ENCODE measurements at places on chromosomes 6 and 20.

GRCh38 chr6:124546601-124547000 is 415.6 kb upstream of the RNF217 start:
- DNase-seq = no peak

- no peak for DNase-seq
These were observed 23.7 kb downstream of the BRPF3 start for GRCh38 chr6:36220226-36220625.

DNA sequence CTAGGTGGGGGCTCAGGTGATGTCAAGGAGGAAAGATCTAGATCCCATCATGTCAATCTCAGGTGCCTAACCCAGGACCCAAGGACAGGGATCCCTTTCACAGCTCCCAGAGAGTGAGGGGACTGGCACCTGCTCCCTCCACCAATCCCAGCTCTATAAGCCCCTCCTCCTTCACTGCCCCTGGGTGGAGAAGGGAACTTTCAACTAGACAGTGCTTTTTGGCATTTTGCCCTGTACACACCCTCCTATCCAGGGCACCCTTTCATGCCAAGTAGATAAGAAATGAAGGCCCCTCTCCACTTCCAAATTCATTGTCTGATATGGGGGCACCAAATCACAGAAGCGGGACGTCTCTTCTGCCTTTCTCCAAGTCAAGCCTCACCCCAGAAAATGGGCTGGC is 61.6 kb downstream of the MDGA1 start:
- DNase-seq = no peak

DNA sequence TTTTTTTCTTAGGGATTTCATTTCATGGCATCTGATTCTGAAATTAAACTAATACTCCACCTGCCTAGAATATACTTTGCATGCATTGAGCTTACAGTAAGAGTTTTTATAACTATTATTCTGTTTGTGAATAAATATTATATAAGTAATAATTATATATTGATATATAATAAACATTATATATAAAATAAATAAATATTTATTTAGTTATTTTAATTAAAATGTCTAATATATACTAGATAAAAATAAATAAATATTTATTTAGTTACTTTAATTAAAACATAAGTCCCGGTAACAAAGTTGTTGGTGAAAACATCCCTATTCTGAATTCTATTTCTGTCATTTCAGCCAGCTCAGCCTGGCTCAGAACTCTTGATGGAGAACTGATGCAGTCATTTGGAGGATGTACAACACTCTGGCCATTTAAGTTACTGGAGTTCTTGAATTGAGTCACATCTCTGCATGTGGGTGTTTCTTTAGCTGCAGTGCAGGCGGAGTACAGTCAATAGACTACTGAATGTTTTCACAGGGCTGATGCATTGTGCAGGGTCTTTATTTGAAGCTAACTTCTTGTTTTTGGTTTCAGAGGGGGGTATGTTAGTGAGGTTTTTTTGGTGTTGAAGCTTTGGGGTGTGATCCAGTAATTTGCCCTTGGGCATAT is 508.9 kb upstream of the ADGRB3 start:
- no peak for DNase-seq

DNA sequence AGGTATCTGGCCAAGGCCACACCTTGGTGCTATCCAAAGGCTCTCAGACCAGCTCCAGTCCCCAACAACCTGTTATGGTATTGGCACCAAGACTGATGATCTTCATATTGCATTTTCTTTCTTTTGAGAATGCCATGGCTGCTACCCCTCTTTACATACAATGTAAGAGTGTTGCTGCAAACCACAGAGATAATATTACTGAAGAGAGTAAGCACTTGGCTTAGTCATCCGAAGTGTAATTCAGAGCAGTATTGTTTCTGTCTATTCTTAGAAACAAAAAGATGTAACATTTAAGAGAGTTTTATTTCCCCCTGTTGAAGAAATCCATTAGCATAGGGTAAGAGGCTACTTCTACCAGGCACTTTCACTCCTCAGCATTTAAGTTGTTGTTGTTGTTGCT is 212.5 kb downstream of the C6orf118 start:
- DNase-seq = no peak

DNA sequence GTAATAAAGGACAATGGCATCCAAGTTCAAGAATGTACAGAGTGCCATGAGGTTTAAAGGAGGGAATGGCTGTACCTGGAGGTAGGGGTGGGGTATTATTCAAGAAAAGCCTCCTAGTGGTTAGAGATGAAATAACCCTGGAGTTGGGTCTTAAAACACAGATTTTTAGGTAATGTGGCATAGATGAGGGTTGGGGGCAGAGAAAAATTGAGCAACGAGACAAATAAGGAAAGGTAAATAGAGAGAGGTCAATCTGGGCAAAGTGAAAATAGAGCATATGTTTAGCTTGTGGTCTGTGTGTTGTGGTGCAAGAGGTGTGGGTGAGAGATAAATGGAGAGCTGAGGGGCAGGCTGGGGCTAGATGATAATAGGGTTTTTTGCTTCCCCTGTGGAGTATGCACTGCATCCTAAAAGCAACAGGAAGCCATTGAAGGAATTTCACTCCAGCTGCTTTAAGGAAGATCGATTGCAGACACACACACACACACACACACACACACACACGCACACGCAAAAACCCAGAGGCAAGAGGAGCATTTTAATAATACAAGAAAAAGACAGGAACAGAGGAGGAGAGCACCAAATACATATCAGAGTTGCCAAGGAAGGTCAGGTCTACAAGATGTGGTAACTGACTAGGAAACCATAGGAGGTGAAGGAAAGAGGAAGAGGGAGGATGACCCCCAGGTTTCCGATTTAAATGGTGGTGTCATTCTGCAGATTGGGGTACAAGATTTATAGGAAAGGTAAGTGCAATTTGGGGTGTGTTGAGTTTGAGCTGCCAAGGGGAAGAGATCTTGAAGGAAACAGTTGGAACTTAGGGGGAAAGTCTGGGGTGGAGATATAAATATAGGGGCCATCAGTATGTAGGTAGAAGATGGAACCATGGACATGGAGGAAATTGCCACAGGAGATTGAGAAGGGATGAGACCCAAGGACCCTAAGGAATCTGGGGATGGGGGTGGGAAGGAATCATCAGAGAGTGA is 31.3 kb upstream of the ADGRF1 start:
- no peak for DNase-seq

- DNase-seq = no peak
These were observed 7.2 kb downstream of the MYLIP start for GRCh38 chr6:16136091-16136490.

GRCh38 chr6:86969573-86969972 is 32.2 kb downstream of the HTR1E start:
- no peak for DNase-seq

DNA sequence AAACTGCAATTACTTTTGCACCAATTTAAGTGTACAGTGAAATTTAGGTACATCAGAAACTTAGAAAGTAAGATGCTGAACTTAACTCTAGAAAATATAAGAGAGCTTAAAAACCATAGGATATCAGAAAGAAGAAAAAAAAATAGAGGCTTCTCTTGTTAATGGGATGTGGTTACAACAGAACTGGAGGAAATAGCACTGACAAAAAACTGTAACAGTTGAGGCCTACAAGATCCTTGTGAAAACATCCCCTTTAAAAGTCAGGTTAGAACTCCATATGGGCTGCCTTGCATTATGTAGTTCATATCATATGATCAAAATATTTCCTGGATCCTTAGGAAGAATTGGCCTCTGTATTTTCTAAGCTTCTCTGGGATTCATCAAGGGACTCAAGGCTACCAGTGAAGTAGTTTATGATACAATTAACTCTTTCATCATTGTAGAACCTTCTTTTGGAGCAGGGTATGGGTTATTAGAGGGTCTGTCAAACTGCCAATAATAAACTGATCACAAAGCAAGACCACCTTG is 24.8 kb downstream of the MTCL3 start:
- no peak for DNase-seq

GRCh38 chr6:140670021-140670420 is 1295.6 kb upstream of the CITED2 start:
- no peak for DNase-seq

DNA sequence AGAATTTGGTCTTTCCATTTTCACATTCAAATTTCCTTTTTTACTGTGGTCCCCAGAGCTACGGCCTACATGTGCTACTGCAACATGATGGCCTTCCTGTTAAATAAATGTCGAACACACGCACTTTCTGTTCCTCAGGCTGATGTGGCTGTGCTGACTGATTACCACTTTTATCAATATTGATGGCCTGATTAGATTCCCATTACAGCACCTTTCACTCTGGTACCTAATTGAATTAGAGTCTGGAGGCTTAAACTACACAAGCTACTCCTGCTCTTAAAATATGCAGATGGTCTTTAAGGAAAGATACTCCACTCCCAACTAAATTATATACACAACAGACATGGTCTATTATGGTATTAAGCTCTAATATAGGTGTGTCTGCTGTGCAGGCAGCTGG is 301.6 kb downstream of the FRK start:
- DNase-seq = no peak

DNA sequence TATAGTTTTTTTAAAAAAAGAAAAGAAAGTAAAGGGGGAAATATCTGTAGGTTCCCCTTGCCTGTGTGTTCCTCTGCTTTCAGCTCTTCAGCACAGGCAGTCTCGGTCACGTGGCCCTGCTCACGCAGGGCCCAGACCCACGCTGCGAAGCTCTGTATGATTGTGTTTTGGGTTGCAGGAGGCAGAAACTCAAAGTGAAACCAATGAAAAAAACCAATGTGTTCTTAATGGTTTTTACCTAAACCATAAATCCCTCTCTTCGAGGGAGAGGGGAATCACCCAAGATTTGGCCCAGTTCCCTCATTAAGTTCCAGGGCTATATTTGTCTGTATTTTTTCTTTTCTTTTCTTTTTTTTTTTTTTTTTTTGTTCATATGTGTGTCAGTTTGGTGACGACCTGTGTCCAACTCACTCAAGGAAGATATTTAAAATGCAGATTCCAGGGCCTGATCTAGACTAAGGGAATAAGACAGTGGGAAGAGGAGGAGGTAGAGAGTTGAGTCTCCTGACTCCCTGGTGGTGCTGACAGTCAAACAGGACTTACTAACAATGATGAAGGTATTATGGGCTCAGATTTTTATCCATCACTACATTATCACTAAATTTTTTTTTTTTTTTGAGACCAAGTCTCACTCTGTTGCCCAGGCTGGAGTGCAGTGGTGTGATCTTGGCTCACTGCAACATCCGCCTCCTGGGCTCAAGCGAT is 33.8 kb upstream of the RREB1 start:
- DNase-seq = peak; percentile 79

DNA sequence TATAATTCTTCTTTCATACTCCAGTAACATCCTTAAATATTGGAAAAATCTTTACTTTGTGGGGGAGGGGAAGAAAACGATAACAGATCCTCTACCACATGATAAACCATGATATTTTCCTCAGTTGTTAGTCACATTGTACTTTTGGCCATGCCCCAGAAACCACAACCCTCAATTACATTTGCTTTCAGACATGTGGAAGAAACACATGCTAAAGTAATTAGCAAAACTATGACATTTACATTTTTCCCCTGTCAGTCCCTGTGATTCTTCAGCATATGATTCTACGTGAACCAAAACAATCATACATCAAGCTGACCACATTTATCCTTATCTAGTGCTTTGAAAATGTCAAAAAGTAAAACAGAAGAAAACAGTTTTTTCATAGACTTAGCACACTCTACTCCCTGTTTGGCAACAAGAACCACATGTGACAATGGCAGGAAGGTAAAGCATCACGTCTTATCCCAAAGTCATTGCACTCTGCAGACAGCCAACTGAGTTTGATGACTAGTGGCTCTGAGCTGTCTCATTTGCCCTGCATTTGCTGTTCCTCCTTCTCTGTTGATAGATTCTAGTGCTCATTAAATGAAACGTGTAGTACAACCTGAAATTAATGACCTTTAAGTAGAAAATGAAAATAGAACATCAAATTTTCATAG is 505.8 kb upstream of the MARCKS start:
- DNase-seq = no peak

- no peak for DNase-seq
These were observed 41.7 kb upstream of the CITED2 start for GRCh38 chr6:139416146-139416545.

GRCh38 chr6:33192105-33192646 is at the start of gene COL11A2:
COL11A2 (minus strand) TSS chr6:33192467; CDS start chr6:33192240, 227 bp downstream.
- no peak for DNase-seq

- peak; percentile 12 for DNase-seq
These were observed 40.7 kb upstream of the TAGAP start for GRCh38 chr6:159085396-159085895.

GRCh38 chr6:90151576-90152422 is 144.8 kb downstream of the BACH2 start:
- no peak for DNase-seq

DNA sequence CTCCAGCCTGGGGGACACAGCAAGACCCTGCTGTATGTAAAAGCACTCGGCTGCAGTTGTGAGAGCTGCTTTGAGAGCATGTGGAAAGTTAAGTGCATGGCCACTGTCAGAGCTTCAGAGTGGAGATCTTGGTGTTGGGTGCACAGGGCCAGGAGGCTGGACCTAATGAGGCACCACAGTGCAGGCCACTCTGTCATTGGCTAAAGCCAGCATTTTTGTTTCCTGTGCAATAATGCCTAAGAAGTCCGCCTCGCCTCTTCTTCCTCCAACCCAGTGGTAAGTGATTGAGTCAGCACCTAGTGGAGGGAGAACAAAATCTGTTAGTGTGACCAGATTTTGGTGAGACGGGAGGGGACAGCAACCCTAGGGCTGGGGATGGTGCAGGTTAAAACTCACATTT is 60.6 kb downstream of the SSR1 start:
- DNase-seq = no peak

DNA sequence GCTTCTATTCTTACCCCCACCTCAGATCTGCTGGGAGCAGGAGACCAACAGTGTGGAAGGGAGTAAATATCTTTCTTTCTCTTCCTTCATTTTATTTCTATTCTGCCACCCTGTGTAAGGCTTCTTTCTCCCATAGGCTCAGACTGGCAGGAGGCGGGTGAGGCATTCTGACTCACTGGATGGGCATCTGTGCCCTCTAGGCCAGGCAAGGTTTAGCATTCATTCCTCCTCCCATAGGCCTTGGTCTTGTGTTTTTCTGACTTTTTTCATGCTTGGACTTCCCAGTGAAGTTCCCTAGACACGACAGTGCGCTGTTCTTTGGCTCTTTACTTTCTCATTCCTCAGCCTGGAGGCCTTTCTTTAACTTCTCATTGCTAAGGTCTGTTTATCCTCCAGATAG is 235.2 kb downstream of the SYNE1 start:
- DNase-seq = no peak
